ENCODE measurements at places on chromosomes 7 and 10.

DNA sequence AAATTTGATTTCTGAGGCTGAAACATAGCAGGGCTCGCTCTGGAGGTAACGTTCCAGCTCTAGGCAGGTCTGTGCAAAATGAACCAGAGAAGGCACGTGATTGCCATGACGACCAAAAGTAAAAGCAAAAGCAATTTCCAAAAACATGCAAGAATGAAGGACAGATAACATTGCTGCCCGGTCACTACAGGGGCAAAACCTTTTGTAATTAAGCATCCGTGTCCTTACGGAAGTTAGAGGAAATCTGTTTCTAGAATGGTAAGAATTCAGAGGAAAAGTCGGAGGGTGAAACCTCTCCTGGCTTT is 2.9 kb downstream of the KLF6 start:
- no peak for DNase-seq

GRCh38 chr10:48215486-48216203 is 58.9 kb downstream of the FRMPD2 start:
- DNase-seq = no peak

DNA sequence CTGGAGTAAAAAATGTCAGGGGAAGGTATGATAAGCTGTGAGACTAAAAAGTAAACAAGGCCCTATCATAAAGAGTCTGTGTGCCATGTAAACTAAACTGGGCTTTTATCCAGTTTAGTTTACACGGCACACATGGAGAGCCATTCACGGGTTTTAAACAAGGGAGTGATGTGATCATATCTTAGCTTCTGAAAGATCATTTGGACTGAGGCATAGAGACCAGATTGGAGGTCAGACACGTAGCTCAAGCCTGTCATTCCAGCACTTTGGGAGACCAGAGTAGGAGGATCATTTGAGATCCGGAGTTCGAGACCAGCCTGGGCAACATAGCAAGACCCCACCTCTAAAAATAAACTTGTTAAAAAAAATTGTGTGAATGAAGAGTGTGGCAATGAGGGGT is 50.1 kb downstream of the SKIDA1 start:
- DNase-seq = no peak

GRCh38 chr10:70684374-70684773 is 12.1 kb downstream of the ADAMTS14 start:
- no peak for DNase-seq

DNA sequence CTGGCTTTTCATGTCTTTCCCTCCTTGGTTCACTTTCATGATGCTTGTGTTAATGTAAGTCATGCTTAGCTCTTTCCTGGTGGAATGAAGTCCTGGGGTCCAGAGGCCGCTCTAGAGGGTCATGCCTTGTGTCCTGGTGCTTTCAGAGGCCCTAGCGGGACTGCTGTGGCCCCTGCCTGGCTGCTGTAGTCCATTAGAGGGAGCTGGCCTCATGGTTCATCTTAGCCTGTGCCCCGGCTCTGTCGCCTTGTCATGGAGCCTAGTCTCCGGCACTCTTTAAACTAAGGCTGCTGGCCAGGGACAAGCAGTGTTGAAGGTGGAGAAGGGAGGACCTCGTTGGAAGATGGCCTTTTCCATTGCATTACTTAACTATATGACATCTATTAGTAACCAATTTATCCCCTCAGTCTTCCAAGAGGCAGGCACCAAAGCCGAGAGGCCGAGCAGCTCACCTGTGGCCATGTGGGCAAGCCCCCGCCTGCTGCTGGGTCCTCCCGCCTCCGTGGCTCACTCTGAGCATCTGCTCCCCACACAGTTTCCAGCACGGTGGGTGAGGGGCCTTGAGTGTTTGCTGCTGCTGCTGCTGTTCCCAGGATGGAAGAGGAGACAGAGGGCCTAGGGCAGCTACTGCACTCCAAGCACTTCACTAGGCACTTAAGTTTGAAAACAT is 5.0 kb upstream of the NDUFB2 start:
- DNase-seq = no peak

- DNase-seq = no peak
Measured at GRCh38 chr7:113519472-113519871, 399.3 kb downstream of the PPP1R3A start.

GRCh38 chr7:28754447-28754846 is 203.7 kb downstream of the TRIL start:
- DNase-seq = no peak

GRCh38 chr7:33425929-33426678 is 296.7 kb downstream of the BBS9 start:
- DNase-seq = no peak

GRCh38 chr10:22434521-22434920 is 89.2 kb downstream of the SPAG6 start:
- no peak for DNase-seq

- DNase-seq = no peak
Measured at GRCh38 chr10:95247200-95247880, 43.5 kb downstream of the PDLIM1 start.
